ENCODE measurements at places on chromosomes 12 and 14. TPM values are rescaled to one million over a fixed set of nuclear protein-coding genes. Genes with fewer than 3 reads are reported as not detected.

Gene RPS6KL1
- total RNA-seq = 1.1 TPM

Gene VDR
- 10.2 TPM for total RNA-seq

Gene BDKRB2
- 7.8 TPM for total RNA-seq

Gene NINJ2
- total RNA-seq = not detected

Gene LIN7A
- total RNA-seq = 16.0 TPM

Gene FZD10
- total RNA-seq = not detected

Gene HECTD4
- total RNA-seq = 19.2 TPM

Gene ACOT2
- 19.3 TPM for total RNA-seq

Gene COL2A1
- total RNA-seq = not detected

Gene CIDEB
- total RNA-seq = 0.22 TPM

DNA sequence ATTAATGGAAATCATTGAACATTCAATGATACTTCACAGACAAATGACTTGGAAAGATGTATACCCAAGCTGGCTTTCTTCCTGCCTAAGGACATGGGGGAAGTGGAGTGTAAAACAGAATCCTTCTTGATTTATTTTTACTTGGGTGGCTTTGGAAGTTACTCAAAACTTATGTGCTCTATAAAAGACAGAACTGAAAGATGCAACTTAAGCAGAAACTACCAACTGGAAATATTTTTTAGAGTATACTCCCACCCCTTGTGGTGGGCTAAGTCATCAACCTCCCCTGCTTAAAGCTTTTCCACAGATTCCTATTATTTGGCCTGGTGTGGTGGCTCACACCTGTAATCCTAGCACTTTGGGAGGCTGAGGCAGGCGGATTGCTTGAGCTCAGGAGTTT is 126.0 kb upstream of the ATP2B1 start:
- H3K27me3 ChIP-seq = 0 out of 2 replicates have a peak, but pooled peaks cover 1% of the 10 kb centered on the region
- H3K27ac ChIP-seq = no peak overlapping the region
- H3K4me3 ChIP-seq = no peak overlapping the region
- H3K4me1 ChIP-seq = peaks cover 20% of the 10 kb centered on the region

DNA sequence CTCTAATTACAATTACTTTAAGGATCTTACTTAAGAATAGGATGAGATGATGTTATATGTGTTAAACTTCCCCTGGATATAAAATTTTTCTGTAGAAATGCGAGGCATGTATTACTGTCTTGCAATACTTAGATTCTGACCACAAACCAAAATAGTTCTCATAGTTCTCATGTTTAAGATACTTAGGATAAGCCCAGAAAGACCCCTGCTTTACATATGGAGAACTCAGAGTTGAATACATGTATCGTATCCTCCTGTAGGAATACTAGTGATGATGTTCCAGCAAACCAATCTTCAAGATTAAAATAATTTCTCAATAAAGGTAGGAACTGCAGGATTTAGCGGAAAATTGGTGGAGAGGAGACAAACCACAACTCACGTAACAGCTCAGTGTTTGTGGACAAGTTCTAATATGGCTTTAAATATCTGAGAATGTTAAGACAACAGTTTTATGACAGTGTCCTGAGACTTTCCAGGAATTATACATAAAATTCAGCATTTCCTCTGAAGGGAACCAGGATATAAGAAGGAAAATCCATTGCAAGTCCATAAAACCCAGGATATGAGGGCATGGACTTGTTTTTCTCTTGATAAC is 114.7 kb upstream of the CRY1 start:
- H3K36me3 ChIP-seq = no peaks in the 10 kb centered on the region
- no peaks in the 10 kb centered on the region for H3K4me1 ChIP-seq
- H3K4me3 ChIP-seq = no peak overlapping the region
- no peak overlapping the region for H3K27ac ChIP-seq
- DNase-seq = no peak

DNA sequence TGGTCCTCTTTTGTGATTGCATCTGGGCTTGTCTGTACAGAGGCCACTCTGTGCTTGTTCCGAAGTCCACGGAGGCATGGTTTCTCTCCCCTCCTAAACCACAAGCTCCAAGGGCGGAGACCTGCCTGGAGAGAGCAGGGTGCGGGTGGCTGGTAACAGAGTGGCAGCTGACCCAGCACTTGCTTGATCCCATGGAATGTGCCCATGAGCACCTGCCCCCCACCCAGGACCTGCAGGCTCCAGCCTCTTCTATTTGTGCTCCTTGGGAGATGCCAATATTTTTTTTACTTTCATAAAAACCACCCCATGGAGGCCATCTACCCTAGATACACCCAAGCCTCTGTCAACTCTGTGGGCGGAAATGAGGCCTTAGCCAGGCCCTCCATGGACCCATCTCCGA is 104.7 kb downstream of the PRMT8 start:
- no peak overlapping the region for H3K27ac ChIP-seq
- no peaks in the 10 kb centered on the region for H3K36me3 ChIP-seq
- no peak overlapping the region for H3K4me3 ChIP-seq

- no peak overlapping the region for H3K27ac ChIP-seq
- DNase-seq = no peak
- H3K4me1 ChIP-seq = peaks cover 63% of the 10 kb centered on the region
- H3K36me3 ChIP-seq = no peaks in the 10 kb centered on the region
Observed at GRCh38 chr14:51289169-51289568, 49.1 kb downstream of the TMX1 start.

GRCh38 chr12:94609917-94610443 is 40.4 kb downstream of the TMCC3 start:
- H3K4me3 ChIP-seq = no peak overlapping the region
- H3K27ac ChIP-seq = no peak overlapping the region
- H3K4me1 ChIP-seq = peaks cover 4% of the 10 kb centered on the region
- H3K27me3 ChIP-seq = peaks cover 18% of the 10 kb centered on the region
- no peak for DNase-seq

DNA sequence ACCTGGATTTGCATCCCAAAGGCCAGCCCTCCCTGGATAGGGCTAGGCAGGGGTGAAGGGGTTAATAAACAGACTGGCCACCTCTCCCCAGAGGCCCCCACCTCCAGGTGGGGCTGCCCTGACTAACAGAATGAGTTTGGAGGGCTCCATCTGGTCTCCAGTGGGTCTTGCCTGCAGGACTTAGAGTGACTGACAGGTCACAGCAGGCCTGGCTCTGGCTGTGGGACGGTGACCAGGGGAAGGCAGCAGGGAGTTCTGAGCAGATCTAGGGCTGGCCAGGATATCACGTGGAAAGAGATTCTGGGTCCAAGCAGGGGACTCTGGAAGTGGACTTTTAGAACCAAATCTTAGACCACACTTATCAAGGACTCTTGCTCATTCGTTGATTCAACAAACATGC is 40.9 kb upstream of the LHX5 start:
- H3K4me3 ChIP-seq = no peak overlapping the region
- H3K4me1 ChIP-seq = no peaks in the 10 kb centered on the region
- no peak overlapping the region for H3K27ac ChIP-seq
- DNase-seq = no peak
- peaks cover 25% of the 10 kb centered on the region for H3K27me3 ChIP-seq
- H3K36me3 ChIP-seq = no peaks in the 10 kb centered on the region

- H3K4me1 ChIP-seq = peaks cover 12% of the 10 kb centered on the region
- peaks cover 2% of the 10 kb centered on the region for H3K27me3 ChIP-seq
- peaks cover 55% of the 10 kb centered on the region for H3K36me3 ChIP-seq
Observed at GRCh38 chr12:53034459-53034858, 15.4 kb upstream of the TNS2 start.

GRCh38 chr12:30622509-30622908 is 73.2 kb downstream of the IPO8 start:
- DNase-seq = peak; percentile 61
- no peak overlapping the region for H3K4me3 ChIP-seq
- H3K36me3 ChIP-seq = no peaks in the 10 kb centered on the region

DNA sequence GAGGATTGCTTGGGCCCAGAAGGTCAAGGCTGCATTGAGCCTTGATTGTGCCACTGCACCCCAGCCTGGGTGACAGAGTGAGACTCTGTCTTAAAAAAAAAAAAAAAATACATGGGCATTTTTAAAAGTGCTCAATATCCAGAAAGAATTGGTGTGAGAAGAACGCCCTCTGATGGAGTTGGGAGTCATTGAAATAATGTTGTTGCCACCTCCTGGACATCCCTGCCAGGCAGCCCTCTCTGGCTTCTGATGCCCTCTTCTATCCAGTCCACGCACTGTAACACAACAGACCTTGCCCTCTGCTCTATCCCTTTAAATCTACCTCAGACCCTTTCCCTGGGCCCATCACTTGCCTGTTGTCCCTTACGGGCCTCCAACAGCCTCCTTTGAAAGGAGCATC is 4.9 kb downstream of the PTGDR start:
- H3K27ac ChIP-seq = no peak overlapping the region
- peaks cover 14% of the 10 kb centered on the region for H3K4me1 ChIP-seq
- no peaks in the 10 kb centered on the region for H3K36me3 ChIP-seq
- H3K4me3 ChIP-seq = no peak overlapping the region

GRCh38 chr14:72291908-72292688 is 359.9 kb downstream of the RGS6 start:
- DNase-seq = peak; percentile 71
- no peaks in the 10 kb centered on the region for H3K36me3 ChIP-seq
- H3K4me3 ChIP-seq = peak overlapping the region; percentile 72
- H3K4me1 ChIP-seq = peaks cover 5% of the 10 kb centered on the region
- no peak overlapping the region for H3K27ac ChIP-seq
- peaks cover 7% of the 10 kb centered on the region for H3K27me3 ChIP-seq

- H3K36me3 ChIP-seq = peaks cover 22% of the 10 kb centered on the region
- H3K4me1 ChIP-seq = no peaks in the 10 kb centered on the region
- DNase-seq = no peak
Observed at GRCh38 chr12:130214686-130215395, 52.6 kb downstream of the FZD10 start.

DNA sequence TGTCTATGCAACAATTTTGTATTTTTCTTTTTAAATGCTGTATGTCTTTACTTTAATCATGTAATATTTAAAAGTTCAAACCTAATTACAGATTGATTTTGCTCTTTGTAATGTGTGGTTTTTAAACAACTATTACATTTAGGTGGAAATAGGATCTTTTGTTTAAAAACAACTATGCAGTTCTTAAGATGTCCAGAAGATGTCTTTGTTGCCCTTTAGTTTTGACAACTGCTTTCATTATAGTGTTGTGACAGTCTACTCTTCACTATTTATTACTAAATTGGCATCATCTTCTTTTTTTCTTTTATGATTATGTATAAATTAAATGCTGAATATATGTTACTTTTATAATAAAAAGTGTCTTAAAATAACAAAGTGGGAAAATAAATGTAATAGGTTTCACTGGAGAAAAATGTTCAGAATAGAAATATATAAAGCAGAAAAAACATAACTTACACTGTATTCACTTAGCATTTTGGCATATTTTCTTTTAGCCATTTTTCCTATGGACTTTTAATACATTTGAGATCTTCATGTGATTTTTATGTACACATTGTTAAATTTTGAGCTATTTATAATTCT is 27.1 kb upstream of the PCNX4 start:
- peak; percentile 46 for DNase-seq
- H3K4me3 ChIP-seq = no peak overlapping the region
- no peak overlapping the region for H3K27ac ChIP-seq
- peaks cover 4% of the 10 kb centered on the region for H3K27me3 ChIP-seq

DNA sequence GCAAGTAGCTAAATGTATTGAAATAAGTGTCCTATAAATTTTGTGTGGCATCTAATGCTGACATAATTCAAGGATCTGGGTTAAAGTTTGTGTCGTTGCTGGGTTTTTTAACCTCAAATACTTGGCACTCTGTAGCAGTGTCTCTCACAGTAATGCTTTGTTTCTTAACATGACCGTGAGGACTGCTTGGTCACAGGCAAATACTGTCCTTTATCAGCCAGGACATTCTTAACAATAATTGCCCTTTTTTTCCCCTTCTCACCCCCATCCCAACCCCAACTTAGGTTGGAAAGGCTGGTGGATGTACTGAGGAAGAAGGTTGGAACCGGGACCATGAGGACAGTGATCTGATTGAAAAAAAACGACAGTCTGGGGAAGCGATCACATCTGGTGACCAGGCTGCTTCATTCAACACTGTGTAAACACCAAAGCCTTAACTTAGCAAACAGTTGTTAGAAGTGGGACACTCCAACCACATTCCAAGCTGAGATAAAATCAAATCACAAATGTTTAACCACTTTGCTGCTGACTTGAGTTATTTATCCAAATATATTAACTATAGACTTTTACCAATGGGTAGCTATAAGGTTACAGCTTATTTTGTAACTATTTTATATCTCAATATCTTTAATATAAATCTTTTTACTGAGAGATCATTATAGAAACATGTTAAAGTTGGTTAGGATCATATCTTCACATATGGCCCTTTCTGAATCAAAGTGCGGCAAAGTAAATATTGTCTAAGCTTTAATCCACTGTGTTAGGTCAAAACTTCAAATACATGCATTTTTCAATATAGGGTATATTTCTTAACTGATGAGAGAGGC is 48.2 kb downstream of the FOXA1 start:
- H3K4me1 ChIP-seq = 0 out of 2 replicates have a peak, but pooled peaks cover 4% of the 10 kb centered on the region
- no peaks in the 10 kb centered on the region for H3K27me3 ChIP-seq
- H3K27ac ChIP-seq = no peak overlapping the region
- H3K4me3 ChIP-seq = no peak overlapping the region
- DNase-seq = peak; percentile 2

- no peak overlapping the region for H3K27ac ChIP-seq
- peaks cover 16% of the 10 kb centered on the region for H3K27me3 ChIP-seq
- no peak overlapping the region for H3K4me3 ChIP-seq
- no peaks in the 10 kb centered on the region for H3K4me1 ChIP-seq
- peak; percentile 18 for DNase-seq
Observed at GRCh38 chr14:76872796-76873432, 46.7 kb downstream of the LRRC74A start.

DNA sequence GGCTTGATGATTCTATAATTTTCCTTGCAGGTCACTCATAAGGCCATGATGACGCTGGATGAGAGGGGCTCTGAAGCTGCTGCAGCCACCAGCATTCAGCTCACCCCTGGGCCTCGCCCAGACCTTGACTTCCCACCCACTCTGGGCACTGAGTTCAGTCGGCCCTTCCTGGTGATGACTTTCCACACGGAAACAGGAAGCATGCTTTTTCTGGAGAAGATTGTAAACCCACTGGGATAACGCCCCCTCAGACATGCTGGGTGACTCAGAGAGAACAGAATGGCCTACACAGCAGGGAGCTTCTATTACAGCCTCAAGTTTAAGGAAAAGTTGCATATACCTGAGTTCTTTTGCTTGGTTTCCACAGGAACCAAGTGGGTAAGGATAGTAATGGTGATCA is 34.3 kb downstream of the SERPINA3 start:
- no peak for DNase-seq
- no peaks in the 10 kb centered on the region for H3K36me3 ChIP-seq
- no peaks in the 10 kb centered on the region for H3K27me3 ChIP-seq
- no peak overlapping the region for H3K27ac ChIP-seq
- no peaks in the 10 kb centered on the region for H3K4me1 ChIP-seq

- no peaks in the 10 kb centered on the region for H3K36me3 ChIP-seq
- H3K4me1 ChIP-seq = no peaks in the 10 kb centered on the region
- no peak overlapping the region for H3K27ac ChIP-seq
- no peak overlapping the region for H3K4me3 ChIP-seq
Observed at GRCh38 chr12:41311883-41312282, 123.8 kb downstream of the PDZRN4 start.

DNA sequence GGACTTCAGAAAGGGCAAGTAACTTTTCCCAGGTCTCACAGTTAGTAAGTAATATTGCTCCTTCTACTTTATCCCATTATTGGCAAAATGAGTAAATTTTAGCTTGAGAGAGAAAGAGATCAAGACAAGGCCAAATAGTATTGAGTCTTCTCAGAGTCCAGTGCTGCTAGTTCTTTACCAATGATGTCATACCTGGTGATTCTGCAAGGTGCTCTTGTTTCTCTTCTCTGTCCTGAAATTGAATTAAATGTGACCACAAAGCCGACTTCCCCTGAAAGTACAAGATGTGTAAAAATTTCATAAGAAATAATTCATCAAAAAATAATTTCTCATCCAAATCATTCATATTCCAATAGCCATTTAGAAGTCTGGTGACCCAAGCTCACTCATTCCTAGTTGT is 97.5 kb upstream of the SINHCAF start:
- H3K27ac ChIP-seq = no peak overlapping the region
- H3K27me3 ChIP-seq = no peaks in the 10 kb centered on the region
- H3K4me1 ChIP-seq = no peaks in the 10 kb centered on the region
- no peaks in the 10 kb centered on the region for H3K36me3 ChIP-seq
- no peak overlapping the region for H3K4me3 ChIP-seq

Data from HFFc6 (cell line).